ENCODE measurements at places on chromosomes 12 and 14. TPM values are rescaled to one million over a fixed set of nuclear protein-coding genes. Genes with fewer than 3 reads are reported as not detected.

DNA sequence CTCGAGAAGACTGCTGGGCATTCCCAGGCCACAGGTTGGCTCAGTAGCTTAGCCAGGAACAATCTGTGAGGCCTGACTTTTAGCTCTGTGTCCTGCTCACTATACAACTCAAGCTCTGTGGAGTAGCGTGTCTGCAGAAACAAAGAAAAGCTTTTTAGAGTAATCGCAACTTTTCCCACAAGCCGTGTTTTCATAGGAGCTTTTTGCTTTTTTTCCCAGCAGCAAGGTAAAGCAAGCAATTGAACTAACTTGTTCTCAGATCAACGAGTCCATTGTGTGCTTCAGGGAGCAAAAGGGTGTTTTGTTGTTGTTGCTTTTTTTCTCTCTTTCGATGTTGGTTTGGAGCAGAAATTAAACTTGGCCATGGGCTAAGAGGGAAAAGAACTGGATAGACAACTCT is 97.3 kb upstream of the BCL2L14 start:
- no peak for DNase-seq

Gene ACOT2
- total RNA-seq: 48.5 TPM

GRCh38 chr14:74407801-74408154 is 18.2 kb downstream of the SYNDIG1L start:
- no peak for DNase-seq

GRCh38 chr12:75982169-75982564 is 49.4 kb downstream of the PHLDA1 start:
- DNase-seq: no peak

DNA sequence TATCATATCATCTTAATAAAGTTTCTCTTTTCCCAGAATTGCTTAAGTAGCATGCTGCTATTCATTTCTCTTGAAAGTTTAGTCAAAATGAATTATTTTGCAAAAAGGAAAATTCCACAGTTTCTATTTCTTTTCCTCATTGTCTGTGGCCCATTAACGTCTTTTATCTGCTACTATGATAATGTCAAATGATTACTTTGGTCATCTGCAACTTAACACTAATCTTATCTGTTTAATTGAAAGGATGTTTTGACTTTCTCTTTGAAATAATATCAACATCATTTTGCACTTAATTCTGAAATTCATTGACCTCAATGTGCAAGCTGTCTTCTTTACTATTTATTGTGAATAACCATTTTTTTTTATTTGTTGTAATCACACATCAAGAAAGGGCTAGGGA is 146.5 kb upstream of the SLCO1C1 start:
- no peak for DNase-seq

Gene ACRBP
- 0.41 TPM for total RNA-seq

DNA sequence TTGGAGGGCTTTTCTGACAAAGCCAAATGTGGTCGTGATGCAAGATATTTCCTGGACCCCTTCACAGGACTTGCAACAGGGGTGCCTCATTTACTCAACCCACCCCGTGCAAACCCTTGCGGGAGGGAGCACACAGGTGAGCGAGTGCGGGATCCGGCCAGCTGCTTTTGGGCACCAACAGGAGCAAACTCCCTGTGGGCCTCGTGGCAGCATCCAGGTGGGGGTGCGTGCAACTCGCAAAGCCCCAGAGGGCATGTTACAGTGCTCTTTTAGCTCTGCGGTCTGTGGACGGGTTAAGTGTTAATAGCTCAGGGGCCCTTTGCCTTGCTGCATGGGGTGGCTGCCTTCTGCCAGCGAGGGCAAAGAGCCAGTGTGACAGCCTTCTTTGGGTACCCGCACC is 707.6 kb upstream of the MDGA2 start:
- DNase-seq: peak; percentile 84

Gene SMIM41
- not detected for total RNA-seq

DNA sequence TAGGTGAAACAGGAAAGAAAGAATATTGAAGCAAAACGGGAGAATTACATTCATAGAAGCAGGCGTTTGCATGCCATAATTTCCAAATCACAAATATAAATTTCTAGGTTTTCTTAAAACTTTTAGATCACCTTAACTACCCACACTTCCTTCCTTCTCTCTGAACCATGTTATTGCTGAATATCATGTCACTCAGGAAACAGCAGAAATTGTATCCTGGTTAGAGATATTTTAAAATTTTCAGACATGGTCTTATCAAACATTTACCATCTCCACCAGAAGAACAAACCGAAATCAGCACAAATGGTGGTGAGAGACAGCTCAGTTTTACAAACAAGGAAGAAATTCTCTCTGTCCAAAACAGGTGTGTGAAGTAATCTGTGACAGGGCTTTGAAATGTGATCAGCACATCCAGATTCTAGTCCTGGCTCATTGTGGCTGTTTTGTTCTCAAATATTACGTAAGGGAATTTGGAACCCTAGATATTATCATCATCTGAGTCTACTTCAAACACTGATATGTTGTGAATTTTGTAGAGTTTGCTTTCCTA is 16.3 kb downstream of the TESPA1 start:
- no peak for DNase-seq

DNA sequence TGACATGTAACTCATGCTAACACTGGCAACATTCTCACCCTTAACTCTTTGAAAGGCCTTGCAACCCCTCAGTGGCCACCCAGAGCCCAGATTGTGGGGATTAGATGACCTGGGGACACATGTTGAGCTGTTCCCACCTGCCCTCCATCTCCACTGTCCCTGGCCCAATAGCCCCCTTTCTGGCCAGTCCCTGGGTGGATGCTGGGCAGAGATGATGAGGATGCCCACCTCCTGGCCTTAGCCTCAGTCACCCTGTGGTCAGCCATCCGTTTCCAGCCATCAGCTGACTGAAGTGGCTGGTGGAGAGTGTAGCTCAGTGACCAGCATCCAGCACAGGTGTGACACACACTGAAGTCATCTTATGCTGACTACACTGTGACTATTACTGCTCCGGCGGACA is 4.7 kb downstream of the ANHX start:
- no peak for DNase-seq

GRCh38 chr12:121697093-121697698 is 15.4 kb upstream of the TMEM120B start:
- no peak for DNase-seq

- no peak for DNase-seq
These were observed 60.7 kb downstream of the PLCZ1 start for GRCh38 chr12:18676996-18677588.

GRCh38 chr12:119949145-119949544 is 39.9 kb upstream of the BICDL1 start:
- DNase-seq: no peak

DNA sequence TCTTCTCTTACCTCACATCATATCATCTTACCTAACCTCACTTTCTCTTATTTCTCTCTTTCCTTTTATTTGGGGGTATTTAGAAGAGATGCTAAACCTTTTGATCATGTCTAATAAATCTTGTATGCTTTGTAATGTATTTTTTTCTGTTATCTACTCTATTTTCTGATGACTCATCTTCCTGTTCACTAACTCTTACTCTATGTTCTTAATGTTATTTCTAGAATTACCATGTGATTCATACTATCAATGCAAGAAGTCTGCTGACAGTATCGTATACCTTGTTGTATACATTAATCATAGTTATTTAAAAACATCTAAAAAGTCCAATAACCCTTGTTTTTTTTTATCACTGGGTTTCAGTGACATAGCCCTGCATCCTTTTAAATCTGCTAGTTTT is 62.3 kb downstream of the MGAT4C start:
- no peak for DNase-seq

Gene C12orf54
- not detected for total RNA-seq

GRCh38 chr12:55996715-55997534 is at the start of gene SUOX:
Gene SUOX, plus strand, starts transcription at chr12:55997276. Its CDS starts 4,946 bp downstream, at chr12:56002222.
- DNase-seq: peak; percentile 99

Gene FGD4
- 8.7 TPM for total RNA-seq

- no peak for DNase-seq
These were observed 692 bp downstream of the MYG1 start for GRCh38 chr12:53300187-53300586.

DNA sequence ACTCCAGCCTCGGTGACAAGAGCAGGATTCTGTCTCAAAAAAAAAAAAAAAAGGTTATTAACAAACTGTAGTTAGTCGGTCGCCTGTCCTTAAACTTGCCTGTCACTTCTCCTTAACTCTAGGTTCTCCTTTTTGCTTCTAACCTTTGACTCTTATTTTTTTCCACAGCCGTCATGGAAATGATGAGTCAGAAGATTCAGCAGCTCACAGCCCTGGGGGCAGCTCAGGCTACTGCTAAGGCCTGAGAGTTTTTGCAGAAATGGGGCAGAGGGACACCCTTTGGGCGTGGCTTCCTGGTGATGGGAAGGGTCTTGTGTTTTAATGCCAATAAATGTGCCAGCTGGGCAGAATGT is 418 bp upstream of the MYG1 start:
- DNase-seq: no peak

Gene TOMM20L
- total RNA-seq: not detected

- no peak for DNase-seq
These were observed 204.1 kb downstream of the NELL2 start for GRCh38 chr12:44672042-44672441.

DNA sequence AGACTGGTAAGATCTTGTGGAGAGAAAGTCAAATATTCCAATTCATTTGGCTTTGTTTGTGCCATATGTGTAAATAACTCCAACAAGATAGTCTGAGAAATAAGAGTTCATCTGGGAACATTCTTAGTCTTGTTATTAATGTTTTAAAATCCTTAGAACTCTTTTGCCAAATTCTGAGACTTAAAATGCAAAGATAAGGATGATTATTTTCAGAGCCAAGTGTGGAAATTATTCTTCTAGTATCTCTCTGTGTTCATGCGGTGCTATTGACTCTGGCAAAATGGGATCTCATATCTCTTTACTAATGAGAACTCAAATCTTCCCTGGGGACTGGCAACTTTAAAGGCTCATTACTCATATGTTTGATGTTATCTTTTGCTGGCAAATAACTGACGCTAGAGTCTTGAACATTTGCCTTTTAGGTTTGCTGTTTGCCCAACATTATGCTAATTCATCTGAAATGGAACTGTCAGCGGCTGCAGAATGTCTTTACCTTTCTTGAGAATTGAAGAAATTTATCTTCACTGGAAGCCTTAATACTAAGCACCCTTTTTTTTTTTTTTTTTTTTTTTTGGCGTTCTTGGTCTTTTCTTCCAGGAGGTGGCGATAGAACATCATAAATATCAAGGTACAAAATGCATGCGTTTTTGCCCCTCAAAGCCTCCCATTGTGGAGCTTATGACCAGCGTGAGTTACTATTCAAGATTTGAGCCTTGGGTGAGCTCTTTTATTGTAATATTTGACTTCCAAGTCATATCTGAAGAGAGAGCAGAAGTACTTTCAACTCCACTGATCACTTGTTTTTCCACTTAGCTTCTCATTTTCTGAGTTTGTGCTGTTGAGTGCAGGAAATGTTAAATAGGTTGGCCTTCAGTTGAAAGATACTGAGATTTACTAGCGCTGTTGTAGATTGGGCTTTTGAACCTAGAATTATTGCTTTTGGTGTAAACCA is 86.5 kb downstream of the CAND1 start:
- DNase-seq: no peak

DNA sequence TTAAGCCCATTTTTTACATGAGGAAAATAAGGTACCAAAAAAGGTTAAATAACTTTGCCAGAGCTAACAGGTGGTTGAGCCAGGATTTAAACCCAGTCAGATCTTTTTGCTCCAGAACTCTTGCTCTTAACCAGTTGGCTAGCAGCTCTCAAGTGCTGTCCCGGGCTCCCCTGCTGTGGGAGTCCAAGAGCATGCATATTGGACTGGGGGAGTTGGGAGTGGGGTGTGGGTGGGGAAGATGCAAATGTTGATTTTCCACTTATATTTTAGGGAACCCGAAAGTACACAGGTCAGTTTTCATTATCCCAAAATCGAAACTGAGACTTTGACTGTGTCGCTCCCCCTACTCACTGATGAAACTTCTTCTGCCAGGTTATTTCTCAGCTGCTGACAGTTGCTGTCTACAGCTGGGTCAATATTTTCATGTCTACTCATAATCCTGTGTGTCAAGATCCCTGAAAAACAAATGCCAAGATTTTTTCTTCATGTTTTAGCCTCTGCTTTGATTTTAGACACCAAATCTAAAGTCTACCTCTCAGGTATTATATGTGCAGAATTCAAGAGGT is 172.3 kb upstream of the TMPO start:
- no peak for DNase-seq

DNA sequence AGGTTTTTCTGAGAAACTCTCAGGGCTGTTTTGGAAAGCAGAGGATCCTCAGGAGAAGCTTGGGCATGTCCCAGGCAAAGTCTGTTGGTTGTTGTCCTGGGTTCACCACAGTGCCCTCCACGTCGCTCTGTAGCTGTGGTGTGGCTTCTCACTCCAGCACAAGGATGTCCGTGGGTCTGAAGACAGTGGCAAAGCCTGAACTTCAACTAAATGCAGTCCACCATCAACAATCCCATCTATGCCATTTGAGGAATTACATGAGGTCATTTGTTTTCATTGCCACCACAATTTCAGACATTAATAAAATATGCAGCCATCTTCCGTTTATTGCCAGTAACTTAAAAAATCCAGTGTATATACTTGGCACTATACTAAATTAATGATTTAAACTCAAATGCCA is 272.1 kb downstream of the LRIG3 start:
- no peak for DNase-seq

Gene IL26
- total RNA-seq: 2.5 TPM

Data from chondrocyte (in vitro differentiated cells).